ENCODE measurements at places on chromosomes 5 and 9.

DNA sequence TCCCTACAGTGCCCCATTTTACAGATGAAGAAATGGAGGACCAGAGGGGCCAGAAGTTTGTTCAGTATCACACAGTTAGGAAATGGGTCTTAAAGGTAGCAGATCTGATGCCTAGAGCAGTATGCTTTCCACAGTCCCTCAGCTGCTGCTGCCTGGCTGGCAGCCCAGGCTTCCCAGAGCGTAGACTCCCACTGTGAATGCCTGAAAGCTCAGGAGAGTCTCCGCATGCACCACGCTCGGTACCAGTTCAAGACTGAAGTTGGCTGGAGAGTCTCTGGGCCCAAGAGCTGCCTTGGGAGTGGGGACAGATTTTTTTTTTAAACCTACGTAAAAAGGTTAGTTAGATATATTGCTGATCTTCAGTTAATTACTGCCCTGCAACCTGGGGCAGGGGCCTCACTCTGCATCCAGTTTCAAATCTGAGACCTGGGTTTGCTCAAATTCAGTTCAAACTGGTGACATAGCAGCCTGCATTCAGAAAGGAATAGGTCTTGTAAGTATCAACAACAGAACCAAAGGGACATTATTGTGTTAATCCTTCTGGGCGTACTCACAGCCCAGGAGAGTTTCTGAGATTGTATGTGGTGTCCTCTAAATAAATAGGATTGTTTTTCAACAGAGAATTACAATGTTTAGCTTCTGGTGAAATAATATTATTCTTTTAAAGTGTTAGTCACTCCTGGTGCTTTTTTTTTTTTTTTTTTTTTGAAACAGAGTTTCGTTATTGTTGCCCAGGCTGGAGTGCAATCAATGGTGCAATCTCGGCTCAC lies 8.3 kb downstream of the NANS start:
- DNase-seq, result no peak

DNA sequence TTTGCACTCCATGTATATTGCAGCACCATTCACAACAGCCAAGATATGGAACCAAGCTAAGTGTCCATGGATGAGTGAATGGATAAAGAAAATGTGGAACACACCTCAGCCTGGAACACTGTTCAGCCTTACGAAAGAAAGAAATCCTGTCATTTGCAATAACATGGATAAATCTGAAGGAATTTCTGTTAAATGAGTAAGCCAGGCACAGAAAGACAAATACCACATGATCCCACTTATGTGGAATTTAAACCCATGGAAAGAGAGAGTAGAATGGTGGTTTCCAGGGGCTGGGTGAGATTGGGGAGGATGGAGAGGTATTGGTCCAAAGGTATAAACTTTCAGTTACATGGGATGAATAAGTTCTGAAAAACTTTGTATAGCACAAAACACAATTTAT lies 228.9 kb upstream of the CD180 start:
- DNase-seq, result no peak

GRCh38 chr9:71582347-71582746 lies 186.0 kb downstream of the CEMIP2 start:
- no peak for DNase-seq

- DNase-seq, result peak; percentile 32
These were observed 91.1 kb downstream of the ZNF608 start for GRCh38 chr5:124655251-124655917.

DNA sequence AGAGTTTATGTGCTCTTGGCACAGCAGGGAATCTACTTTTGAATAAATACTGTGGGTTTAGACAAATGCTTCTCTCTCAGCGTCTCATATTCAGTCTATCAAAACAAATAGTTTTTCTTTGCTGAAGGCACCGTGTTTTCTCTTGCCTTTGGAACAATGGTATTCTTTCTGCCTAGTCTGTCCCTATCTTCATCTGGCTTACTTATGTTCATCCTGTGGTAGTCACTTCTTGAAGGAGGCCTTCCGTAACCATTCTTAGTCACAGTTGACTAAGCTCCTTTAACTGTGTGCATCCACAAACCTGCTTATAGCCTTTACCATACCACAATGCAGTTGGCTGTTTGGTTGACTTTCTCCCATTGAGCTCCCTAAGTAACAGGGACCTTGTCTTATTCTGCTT lies 45.9 kb downstream of the LARP1 start:
- no peak for DNase-seq

- no peak for DNase-seq
These were observed 172.2 kb downstream of the TRPM3 start for GRCh38 chr9:70949239-70949638.
